ENCODE measurements at places on chromosomes 11 and 22.

DNA sequence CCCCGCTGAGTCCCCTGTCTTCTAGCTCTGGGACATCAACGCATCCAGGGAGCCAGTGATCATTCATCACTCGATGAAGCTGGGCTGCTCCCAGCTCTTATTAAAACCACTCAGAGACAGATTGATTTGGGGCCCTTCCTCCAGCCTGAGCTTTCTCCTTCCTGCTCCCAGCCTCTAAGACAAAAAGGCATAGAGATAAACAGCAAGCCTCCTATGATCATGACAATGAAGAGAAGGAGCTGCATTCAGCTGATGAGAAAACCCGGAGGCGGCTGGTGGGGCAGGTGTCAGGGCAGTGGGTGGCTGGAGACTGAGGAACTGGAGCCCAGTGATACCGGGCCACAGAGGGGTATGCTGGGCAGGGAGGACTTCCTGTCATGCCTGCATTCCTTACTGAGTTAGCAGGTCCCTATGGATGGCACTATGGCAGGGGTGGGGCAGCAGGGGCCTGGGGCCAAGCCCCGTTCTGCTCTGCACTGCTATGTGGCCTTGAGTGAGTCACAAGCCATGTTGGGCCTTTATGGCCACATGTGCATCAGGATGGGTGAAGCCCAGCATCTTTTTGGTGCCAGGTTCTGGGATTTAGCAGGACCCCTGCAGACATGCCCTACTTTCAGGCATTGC, 20.2 kb downstream of the PVALB start:
- no peak for DNase-seq

- no peak for DNase-seq
Measured at GRCh38 chr22:49574881-49575702, 252.6 kb downstream of the BRD1 start.

GRCh38 chr11:1226226-1226985, 3.5 kb downstream of the MUC5B start:
- no peak for DNase-seq

DNA sequence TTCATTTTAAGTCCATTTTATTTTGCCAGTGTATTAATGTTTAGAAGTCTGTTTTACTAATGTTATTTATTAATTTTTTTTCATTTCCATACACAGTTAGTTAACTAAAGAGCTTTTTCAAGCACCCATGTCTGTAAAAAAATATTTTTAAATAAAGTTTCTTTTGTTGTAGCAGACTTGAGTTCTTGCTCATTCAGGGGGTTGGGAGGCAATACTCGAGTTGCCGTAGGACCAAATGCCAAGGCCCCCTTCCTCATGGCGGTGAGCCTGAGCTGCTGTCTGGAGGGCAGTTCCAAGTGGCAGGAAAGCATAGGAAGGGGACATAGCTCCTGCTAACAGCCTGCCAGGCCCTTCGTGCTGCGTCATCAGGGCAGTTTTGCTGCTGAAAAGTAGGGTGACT, 9.0 kb downstream of the MCAM start:
- no peak for DNase-seq

DNA sequence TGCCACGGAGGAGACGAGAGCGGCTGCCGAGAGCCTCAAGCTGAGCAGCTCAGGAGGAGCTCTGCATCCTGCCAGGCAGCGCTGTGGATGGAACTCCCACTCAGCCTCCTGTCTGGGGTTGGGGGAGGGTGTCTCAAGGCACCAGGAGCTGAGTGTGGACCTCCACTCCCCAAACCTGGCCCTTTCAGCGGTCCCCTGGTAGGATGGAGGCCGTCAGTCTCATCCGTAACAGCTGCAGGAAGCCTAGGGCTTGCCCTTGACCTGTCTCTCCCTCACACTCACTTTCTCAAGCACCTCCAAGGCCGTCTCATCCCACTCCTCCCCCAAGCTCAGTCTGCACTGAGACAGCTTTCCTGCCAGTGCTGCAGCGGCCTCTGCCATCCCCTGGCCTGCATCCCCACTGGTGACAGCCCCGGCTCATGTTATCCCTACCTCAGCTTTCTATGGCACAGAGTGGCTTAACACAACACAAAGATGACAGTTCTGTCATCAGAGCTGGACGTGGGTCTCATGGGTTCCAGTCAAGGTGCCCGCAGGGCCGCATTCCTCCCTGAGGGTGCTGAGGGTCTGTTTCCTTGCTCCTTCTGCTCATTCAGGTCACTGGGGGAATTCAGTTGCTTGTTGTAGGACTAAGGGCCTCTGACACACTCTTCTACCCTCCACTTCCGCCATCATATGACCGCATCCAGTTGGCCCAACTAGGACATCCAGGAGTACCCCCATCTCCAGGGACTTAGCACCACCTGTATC, 341.9 kb upstream of the B3GAT1 start:
- no peak for DNase-seq

GRCh38 chr11:1619449-1619848, 2.5 kb downstream of the KRTAP5-4 start:
- DNase-seq: no peak

DNA sequence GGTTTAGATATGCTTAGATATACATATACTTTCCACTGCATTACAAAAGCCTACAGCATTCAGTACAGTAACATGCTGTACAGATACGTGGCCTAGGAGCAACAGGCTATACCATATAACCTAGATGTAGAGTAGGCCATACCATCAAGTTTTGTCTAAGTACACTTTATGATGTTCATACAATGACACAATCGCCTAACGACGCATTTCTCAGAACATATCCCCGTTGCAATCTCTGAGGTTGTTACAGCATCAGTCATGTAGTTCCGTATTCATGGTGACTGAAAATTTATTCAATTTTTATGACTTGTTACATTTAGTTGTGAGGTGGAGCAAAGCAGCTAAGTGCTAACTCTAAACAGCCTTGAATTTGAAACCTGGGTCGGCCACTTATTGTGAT, 6.7 kb downstream of the ZBTB44 start:
- no peak for DNase-seq

- no peak for DNase-seq
Measured at GRCh38 chr11:31106326-31106725, 263.2 kb downstream of the DCDC1 start.

GRCh38 chr22:48177631-48178030, 1415.2 kb downstream of the TBC1D22A start:
- DNase-seq: no peak

DNA sequence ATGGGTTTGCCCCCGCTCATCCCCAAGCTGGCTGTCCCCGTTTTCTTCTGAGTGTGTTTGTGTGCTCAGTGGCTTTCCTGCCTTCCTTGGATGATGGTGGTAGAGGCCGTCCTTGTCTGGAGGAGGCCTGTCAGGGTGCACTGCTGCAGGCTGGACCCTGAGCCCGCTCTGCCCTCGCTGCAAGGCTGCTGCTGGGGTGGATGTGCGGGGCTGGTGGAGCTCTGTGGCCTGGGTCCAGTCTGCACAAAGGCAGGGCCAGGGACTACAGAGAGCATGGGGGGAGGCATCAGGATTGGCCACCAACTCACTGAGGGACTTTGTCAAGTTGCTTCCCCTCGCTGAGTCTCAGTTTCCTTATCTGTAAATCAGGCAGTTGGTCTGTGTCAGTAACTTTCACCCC, 275.0 kb downstream of the KIRREL3 start:
- DNase-seq: no peak

DNA sequence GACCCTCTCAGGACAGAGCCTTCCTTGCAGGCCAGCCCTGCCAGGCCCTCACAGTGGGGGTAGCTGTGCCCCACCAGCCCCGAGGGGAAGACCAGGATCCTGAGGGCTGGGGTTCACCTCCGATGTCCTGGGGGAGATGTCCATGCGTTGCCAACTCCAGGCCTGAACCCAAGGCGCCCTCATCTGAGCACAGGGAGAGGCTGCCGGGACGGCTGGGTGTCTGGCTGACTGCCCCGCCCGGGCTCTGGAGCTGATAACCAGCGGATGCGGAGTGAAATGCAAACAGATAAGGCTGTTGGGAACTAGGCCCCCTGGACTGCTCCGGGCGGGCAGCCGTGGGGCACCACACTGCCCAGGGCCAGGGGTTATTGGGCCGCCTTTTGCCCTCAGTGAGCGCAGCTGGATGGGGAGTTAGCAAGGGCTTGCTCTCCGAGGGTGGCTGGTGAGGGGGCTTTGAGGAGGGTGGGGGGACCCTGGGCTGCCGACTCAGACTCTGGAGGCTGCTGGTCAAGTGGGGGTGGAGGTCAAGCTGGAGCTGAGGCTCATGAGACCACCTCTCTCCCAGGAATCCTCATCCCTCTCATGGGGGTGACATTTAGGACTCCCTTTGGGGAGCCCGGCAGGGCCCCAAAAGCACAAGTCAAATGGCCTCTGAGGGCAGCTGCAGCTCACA, 5.6 kb upstream of the MUC6 start:
- DNase-seq: no peak

DNA sequence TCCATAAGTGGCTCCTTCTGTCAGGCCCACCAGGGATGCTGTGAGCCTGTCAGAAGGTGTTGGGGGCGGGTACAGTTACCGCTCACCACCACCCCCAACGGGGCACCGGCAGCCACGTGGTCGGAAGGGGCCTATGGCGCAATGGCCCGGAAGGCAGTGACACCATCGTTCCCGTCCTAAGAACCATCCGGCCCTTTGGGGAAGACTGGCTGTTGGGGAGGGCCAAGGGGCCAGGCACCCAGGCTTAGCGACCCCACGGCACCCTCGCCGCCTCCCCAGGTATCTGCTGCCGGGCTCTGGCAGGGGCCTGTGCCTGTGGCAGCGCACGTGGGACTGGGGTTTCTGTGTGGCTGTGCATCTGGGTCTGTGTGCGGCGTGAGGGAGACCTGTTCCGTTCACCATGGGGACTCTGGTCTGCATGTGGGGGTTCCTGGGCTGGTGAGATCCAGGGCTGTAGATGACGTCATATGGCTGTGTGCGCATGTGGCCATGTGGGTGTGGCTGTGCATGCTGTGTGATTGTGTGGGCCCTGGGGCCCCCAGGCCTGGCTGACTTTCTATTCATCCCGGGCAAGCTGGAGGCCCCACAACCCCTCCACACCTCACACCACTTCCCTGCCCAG, 717 bp downstream of the OSM start:
- peak; percentile 84 for DNase-seq

DNA sequence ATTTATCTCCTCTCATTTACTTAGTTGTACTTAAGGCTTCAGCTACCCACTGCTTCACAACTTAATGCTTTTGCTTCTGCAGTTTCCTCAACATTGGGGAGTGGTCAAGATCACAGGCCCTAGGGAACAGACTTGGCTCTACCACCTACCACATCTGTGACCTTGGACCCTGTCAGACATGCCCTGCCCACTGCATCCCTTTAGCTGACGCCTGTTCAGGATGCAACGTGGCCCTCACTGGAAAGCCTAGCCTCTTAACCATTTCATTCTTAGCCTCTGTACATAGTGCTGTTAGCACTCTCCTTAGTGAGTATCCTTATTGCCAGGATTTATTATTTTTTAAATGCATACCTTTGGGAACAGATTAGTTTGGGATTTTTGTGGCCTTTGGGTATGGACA, 34.4 kb downstream of the TNRC6B start:
- DNase-seq: no peak

DNA sequence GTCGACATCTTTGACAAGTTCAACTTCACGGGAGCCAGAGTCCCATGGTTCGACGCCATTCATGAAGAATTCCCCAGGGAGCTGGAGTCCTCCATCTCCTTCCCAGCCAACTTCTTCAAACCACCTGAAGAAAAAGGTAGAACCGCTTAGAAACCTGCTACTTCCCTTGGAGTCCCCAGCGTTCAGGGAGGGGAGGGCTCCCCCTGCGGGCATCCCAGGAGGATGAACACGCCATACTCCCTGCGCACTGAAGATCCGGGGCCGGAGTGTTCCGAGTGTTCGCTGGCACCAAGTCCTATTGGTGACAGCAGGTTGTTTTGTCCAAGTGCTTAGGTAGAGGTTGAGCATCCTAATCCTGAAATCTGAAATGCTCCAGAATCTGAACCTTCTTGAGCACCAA, 51.7 kb upstream of the PRODH start:
- DNase-seq: peak; percentile 8

DNA sequence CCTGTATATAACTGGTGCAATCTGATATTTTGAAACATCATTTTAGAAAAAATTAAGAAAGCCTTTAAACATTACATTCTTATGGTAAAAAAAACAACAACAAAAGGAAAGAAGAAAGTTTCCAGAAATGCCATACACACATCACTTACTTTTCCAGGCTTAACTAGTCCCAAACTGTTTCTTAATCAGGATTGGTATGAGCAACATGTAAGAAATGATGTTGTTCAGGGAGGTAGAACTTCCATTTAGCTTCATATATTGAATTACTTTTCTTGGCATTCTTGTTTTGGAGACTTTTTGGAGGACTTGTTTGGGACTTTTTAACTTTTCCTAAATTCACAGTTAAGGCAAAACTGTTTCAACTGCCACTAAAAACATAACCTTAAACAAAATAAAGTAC, 791.5 kb downstream of the METTL15 start:
- no peak for DNase-seq

DNA sequence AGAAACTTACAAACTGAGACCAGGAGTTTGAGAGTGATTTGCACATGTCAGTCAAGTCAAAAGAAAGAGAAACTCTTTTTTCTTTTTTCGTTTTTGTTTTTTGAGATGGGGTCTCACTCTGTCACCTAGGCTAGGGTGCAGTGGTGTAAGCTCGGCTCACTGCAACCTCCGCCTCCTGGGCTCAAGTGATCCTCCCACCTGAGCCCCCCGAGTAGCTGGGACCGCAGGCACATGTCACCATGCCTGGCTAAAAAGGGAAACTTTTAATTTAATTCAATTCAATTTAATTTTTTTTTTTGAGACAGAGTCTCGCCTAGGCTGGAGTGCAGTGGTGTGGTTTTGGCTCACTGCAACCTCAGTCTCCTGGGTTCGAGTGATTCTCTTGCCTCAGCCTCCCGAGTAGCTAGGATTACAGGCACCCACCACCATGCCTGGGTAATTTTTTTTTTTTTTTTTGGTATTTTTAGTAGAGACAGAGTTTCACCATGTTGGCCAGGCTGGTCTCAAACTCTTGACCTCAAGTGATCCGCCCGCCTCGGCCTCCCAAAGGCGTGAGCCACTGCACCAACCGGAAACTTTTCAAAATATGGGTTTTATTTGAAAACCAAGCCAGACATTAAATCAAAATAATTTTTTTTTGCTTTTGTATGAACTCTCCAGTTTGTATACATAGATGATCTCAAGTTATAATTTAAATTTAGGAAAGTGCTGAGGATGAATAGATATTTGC, 9.9 kb downstream of the UCP3 start:
- no peak for DNase-seq

GRCh38 chr11:131977854-131978253, 607.4 kb downstream of the NTM start:
- DNase-seq: no peak

- DNase-seq: no peak
Measured at GRCh38 chr11:88100151-88100550, 75.1 kb downstream of the RAB38 start.

DNA sequence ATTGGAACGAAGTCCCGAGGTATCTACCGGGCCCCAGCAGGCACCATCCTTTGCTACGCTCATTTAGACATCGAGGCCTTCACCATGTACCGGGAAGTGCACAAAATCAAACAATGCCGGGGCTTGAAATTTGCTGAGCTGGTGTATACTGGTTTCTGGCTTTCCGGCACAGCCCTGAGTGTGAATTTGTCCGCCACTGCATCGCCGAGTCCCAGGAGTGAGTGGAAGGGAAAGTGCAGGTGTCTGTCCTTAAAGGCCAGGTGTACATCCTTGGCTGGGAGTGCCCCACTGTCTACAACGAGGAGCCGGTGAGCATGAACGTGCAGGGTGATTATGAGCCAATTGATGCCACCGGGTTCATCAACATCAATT, 158.8 kb upstream of the GUCY1A2 start:
- no peak for DNase-seq

All from GM12865 (cell line).